ENCODE measurements at places on chromosomes 16 and 17.

DNA sequence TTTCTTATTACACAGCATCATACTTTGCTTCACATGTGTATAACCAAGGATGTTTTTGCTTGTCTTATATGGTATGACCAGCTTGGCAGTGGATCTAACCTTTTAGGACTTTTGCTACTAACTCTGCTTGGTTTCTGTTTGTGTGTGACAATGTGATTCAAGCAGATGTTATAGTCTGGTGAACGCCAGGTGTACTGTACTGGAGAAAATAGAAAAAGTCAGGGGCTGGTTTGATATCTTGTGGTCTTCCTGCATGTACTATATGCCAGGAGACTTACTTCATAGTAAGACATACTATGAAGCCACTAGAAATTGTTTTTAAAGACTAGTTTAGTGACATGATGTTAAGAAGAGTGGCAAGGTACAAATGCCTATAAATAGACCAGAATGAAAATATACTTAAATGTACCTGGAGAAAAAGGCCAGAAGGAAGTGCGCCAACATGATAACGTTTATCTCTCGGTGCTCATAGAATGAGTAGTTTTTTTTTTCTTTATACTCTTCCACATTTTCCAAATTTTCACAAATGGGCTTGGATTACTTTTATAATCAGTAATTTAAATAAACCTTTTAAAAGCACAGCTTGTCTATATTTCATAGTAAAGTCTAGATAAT lies 112.3 kb downstream of the PRKCA start:
- DNase-seq = no peak

- DNase-seq = no peak
Observed at GRCh38 chr16:86218479-86219170, 291.7 kb upstream of the FOXF1 start.

DNA sequence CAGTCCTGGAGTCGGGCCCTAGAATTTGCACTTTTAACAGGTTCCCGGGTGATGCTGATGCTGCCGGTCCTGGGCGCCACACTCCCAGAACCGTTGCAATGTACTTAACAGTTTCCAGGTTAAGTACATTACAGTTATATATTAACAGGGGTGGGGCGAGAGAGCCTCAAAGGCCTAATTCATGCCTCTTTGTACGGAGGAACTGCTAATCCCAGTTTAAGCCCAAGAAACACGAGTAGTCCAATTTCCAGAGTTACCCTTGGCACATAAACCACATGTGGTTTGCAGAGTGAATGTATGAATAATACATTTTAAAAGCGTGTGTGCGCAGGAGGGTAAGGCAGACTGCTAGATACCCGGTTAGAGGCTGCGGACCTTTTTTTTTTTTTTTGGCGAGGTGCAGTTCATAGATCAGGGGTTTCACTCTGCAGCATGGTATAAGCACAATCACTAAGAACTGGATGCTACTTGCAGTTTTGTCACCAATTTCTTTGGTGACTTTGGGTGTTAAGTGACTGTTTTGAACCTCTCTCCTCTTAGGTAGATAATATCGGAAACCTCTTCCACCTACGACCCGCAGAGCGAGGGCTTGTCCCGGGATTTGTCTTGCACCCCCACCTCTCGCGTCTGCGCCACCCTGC lies 713 bp downstream of the COX11 start:
- DNase-seq = peak; percentile 62

- peak; percentile 77 for DNase-seq
Observed at GRCh38 chr17:63930951-63931575, 1.1 kb downstream of the CD79B start.

- DNase-seq = peak; percentile 92
Observed at GRCh38 chr17:38898812-38899348, 26.5 kb upstream of the LASP1NB start.

DNA sequence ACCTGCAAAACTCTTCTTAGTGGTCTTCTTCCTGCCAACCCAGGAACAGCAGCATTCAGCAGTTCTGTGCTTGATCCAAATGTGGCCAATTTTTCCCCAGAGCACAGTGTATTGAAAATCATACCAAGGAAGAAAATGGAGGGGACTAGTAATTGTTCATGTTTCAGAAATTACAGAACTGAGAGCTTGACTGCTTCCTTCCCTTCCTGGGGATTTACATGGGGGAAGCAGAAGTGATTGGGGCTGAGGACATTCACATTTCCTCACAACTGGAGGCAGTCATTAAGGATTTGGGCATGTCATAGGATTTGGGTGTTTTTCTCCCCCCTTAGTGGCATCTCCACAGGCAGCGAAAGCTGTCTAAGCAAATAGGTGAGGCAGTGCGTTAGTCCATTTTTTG lies 19.7 kb downstream of the CIITA start:
- DNase-seq = no peak
